Cortex of kidney (tissue), 1 donor: ENCODE measurements at places on chromosomes 1 and 21.

DNA sequence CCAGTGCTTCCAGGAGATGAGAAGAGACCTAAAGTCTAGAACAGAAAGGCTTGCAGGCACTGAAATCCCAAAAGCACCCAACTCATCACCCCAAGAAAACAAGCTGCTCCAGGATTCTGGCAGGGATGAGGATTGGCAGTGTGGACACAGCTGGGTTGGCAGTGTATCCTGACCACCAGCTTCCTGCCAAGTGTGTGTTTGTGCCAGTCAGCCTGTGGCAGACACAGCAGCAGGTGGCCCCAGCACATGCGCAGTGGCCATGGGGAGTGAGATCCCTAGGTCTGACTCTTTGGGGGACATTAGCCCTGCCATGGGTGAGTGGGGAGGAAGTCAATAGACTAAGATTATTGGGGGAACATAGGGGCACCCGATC, 8.7 kb upstream of the SNAPIN start:
- no peak for DNase-seq

GRCh38 chr1:221162352-221162751, 283.1 kb downstream of the HLX start:
- DNase-seq: no peak

DNA sequence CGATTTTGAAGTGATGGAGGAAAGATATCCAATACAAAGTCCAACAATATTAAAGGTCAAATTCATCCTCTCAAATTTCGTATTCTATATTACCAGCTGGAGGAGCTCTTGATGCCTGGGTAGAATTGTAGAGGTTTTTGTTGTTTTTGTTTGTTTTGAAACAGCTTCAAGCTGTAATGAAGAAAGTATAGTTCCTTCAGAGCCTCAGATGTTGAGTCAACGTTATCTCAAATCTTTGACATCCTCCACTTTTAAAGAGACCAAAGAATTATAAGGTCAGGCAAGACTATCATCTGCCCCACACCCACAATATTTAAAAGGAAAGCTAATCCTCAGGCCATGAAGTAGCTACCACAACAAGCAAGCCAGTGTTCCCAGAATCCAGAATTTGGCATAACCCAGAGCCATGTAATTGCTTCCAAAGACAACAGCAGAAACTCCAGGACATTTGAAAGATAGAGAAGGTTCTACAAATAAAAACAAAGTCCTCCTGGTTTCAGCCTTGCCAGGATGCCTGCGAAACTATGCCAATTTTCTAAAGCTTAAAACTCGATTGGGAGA, 24.9 kb downstream of the VAV3 start:
- no peak for DNase-seq

- DNase-seq: no peak
These were observed 2.6 kb downstream of the PADI1 start for GRCh38 chr1:17207540-17207939.

- no peak for DNase-seq
These were observed 74.5 kb downstream of the C1orf21 start for GRCh38 chr1:184461321-184461720.

DNA sequence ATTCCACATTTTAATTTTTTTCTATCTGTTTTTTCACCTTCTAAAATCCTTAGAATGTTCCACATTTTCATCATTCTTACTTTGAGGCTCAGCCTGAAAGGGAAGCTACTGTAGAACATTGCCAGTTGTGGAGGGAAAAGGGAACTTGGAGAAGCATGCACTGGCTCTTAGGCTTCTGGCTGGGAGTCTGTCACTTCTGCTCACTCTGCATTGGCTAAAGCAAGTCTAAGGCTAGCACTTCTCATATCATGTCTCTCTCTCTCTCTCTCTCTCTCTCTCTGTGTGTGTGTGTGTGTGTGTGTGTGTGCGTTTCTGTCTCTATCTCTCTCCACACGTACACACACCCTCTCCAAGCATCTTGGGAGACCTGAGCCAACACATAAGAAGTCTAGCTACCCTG, 49.6 kb upstream of the ADAR start:
- DNase-seq: no peak
